ENCODE measurements at places on chromosomes 7 and 10.

DNA sequence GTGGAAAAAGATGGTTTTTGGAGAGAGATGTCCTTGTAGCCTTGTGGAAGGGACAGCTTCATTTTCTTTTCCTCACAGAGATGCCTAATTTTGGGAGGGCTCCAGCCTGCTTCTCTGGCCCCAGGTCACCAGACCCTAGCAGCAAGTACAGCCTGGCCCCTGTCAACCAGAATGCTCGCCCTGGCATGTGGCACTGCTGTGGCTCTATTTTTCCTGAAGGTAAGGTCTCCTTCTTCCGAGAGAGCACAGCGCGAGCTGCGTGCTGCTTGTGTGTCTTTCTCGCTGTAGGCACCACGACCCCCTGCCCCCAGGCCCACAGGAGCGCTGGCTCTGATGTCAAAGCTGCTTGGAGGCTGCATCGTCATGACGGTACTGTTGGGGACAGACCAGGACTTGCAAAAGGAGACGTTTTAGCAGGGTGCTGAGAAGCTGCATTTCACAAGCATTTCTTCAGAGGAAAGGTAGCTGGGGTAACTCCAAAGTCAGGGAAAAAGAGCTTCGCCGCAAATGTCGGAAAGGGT is 58.7 kb downstream of the CLEC2L start:
- no peak for DNase-seq

GRCh38 chr7:1400371-1400770 is 58.9 kb downstream of the MICALL2 start:
- DNase-seq: no peak

- no peak for DNase-seq
These were observed 426.1 kb upstream of the LRRN3 start for GRCh38 chr7:110664803-110665202.

- no peak for DNase-seq
These were observed 40.8 kb upstream of the HSPA12A start for GRCh38 chr10:116783011-116783655.

- no peak for DNase-seq
These were observed 34.8 kb downstream of the DIP2C start for GRCh38 chr10:654647-654996.

DNA sequence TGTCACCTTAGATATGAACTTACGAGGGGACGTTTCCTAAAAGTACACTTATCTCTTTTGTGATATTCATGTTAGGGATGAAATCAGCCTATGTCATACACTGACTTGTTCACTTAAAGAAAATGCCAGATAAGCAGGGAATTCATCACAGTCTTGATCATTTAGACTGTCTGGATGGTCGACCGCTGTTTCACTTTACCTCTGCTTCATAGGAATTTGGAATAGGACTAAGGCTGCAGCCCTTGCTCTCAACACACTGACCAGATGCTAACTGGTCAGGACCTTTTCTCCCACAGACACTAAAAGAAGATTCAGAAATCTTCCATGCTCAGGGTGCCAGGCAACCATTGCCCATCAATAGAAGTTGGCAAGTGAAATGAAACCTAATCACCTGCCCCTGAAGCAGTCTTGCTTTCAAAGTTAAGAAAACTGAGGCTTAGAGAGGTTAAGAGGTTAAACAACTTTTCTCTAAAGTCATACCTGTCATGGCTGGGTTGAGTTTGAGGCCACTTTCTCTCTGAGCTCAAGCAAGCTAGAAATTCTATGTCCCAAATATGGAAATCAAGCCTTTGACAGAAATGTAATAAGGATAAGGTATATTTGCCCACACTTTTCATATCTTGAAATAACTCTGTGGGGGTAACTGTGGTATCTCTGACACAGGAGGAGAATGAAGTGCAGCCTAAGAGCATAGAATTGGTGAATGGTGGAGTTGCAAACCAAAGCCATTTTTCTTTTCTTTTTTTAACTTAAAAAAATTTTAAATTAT is 77.1 kb downstream of the MAP3K8 start:
- DNase-seq: no peak

- no peak for DNase-seq
These were observed 157.4 kb downstream of the FRMD4A start for GRCh38 chr10:14173391-14173705.

DNA sequence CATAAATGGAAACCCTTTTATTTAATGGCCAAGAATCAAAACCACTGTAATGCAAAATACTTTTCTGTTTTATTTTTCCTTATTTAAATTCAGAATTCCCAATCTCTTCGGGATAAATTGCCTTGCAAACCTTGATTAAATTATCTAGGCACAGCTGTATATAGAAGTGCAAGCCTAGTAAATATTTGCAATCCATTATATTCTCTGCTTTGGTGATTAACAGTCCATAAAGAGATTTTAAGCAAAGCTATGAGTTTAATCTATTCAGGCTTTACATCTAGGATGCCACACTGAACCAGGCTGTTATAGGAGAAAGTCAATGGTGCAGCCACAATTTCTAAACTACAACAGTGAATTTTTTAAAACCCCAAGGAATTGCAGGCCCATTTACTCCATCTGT is 43.6 kb upstream of the THSD7A start:
- DNase-seq: no peak

DNA sequence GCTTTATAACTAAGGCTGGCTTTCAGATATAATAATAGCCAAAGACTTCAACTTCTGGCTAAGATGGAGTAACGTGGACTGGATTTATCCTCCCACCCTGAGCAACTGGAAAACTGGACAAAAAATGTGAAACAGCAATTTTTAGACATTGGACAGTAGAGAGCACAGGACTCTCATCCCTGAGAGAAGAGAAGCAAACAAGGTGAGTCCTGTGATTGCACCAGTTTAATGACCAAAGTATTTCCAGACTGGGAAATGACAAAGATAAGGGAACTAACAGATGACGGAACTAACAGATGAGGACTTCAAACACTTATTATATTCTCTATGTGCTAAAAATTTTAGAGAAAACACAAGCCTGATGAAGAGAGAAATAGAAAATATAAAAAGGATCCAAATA is 175.7 kb upstream of the SLC25A13 start:
- DNase-seq: no peak

- no peak for DNase-seq
These were observed 313.3 kb upstream of the AKR1E2 start for GRCh38 chr10:4512671-4513240.

- no peak for DNase-seq
These were observed 11.1 kb upstream of the CRTAC1 start for GRCh38 chr10:98041352-98042043.

- DNase-seq: no peak
These were observed 2.8 kb downstream of the GFRA1 start for GRCh38 chr10:116270126-116270770.

- DNase-seq: no peak
These were observed 27.3 kb upstream of the ARHGAP22 start for GRCh38 chr10:48632166-48632565.

GRCh38 chr7:140621401-140622021 is 19.1 kb downstream of the DENND2A start:
- no peak for DNase-seq

- DNase-seq: no peak
These were observed 247.5 kb downstream of the DPP6 start for GRCh38 chr7:154299736-154300135.

DNA sequence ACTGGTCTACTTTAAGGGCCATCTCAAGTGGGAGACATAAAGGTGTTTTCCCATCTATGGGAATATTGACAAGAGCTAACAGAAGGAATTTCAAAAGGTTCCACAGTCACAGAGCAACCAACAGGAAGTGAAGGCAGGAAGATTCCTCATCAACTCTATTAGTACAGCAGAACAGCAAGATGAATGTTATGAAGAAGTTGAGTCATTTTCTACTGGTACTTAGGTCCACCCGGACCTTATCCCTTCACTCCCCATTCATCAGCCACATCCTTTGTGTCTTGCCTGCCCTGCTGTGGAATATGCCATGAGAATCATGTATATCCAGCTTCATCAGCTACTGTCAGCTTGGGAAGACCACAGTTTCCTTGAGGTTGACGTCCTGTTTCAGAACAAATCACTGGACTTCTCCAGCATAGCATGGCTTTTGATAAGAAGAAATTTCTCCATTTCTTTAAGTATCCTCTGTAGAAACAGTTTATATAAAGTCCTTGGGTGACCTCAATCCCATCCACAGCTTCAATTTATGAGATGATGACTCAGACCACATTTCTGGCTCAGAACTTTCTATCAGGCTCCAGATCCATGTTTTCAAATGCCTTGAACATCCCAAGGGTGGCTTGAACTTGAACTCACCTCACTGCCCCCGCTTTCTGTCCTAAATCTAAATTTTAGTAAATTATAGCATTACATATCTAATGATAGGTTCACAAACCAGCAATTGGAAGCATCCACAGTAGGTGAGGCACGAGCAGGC is 84.9 kb upstream of the AGK start:
- no peak for DNase-seq

- DNase-seq: no peak
These were observed 2.5 kb downstream of the PTER start for GRCh38 chr10:16439295-16439694.

DNA sequence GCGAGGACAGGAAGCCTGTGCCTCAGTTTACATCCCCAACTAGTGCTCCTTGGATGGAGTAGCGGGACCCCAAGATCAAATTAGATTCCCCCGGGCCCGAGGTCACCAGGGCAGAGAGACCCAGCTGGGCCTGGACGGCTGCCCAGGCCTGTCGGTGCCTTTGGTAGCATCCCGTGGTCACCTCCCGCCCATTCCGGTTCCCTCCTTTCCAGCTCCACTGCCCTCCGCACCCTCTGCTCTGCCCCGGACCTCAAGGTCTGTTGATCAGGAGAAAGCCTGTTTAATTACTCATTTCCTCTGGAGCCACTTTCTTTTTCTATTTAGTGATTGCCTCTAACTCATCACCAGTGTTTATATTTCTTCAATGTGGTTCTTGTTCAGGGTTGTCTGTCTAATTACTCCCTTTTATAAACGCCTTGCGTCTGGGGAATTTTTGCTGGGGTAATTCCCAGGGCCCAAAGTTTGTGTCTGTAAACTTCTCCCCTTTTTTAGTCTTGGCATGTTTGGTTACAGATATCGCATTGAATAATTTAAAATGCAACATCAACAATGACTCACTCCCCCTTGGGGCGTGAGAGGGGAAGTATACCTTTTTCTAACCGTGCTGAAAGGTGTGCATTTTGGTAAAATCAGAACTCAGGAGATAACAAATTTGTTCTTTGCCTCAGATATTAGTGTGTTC is 1.9 kb downstream of the FOXK1 start:
- peak; percentile 10 for DNase-seq

All from activated CD4-positive, alpha-beta T cell treated with anti-CD3 and anti-CD28 coated beads for 1 hour (primary cell).